MG63 (cell line): ENCODE measurements at places on chromosomes 11 and 22.

DNA sequence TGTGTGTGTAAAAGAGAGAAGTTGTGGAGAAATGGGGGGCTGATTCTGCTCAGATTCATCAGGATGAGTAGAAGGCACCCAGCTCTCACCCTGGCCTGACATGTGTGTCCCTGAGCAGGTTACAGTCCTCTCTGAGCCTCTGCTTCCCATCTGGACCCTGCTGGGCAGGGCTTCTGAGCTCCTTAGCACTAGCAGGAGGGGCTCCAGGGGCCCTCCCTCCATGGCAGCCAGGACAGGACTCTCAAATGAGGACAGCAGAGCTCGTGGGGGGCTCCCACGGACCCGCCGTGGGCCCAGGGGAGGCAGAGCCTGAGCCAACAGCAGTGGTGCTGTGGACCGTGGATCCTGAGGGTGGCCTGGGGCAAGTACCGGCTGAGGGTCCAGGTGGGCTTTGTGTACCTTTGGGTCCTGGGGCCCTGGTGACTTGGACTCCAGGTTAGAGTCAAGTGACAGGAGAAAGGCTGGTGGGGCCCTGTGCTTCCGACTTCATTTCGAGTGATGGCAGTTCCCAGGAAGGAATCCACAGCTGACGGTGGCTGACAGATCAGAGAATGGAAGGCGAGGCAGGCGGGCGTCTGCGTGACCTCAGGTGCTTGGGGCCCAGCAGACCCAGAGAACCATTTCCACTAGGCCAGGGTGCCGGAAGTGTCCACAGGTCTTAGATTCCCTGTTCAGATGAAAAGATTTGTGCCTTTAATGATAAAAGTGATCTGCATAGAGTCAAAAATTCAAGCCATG is 21.9 kb downstream of the NEAT1 start:
- peak; percentile 32 for DNase-seq

- DNase-seq = no peak
Observed at GRCh38 chr11:70603756-70604211, 205.5 kb downstream of the CTTN start.

- DNase-seq = no peak
Observed at GRCh38 chr11:28767574-28767973, 659.4 kb downstream of the METTL15 start.

DNA sequence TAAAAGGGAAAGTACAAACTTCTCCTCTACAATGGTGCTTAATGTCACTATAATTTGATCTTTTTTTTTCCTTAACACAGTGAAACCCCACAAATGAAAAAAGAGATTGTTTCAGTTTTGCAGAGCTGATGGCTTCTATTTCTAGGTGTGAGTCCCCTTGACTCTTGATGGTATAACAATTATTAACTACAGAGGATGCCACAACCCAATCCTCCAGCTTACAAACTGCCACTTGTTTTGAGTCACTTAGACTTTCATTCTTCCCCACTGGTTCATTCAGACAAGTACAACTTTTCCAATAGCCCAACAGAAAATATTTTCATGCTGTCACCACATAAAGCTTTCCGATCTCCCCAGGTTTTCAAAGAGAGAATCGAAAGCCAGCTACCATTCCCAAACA is 812.2 kb downstream of the LRRC4C start:
- no peak for DNase-seq
